Naive thymus-derived CD4-positive, alpha-beta T cell (primary cell): ENCODE measurements at places on chromosomes 5 and 9. TPM values are rescaled to one million over a fixed set of nuclear protein-coding genes. Genes with fewer than 3 reads are reported as not detected.

DNA sequence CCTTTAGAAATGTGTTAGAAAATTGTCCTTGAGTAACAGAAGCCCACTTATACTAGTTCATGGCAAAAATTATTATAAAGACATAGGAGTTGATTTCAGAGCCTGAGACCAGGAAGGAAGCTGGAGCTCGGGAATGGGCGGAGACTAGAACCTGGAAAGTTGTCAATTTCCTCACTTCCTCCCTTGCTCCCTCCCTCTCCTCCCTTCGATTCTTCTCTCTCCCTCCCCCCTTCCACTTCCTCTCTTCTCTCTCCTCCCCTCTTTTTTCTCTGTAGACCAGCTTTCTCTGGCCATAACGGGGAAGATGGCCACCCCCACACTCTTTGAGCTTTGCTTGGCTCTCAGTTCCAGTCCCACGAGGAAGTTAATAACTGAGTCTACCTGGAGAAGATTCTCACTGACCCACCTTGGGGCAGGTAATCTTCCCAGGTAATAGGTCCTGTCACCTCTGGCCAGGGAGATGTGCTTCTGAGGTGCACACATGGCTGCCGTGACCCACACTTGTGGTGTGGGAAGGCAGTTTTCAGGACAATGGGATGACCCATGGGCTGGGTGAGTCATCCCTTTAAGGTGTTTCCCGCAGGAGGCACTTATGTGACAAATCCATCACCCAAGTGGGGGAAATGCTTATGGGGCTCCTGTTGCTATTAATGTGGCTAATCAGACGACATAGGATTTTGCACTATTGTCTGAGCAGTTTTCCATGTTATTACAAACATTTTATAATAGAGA, 78.7 kb downstream of the HSPA4 start:
- no peak overlapping the region for H3K4me3 ChIP-seq
- no peaks in the 10 kb centered on the region for H3K36me3 ChIP-seq
- H3K27me3 ChIP-seq, result no peaks in the 10 kb centered on the region

GRCh38 chr5:91101600-91102379, 281.3 kb downstream of the ARRDC3 start:
- no peaks in the 10 kb centered on the region for H3K4me1 ChIP-seq
- DNase-seq, result peak; percentile 39
- no peaks in the 10 kb centered on the region for H3K27me3 ChIP-seq
- H3K36me3 ChIP-seq, result no peaks in the 10 kb centered on the region
- no peak overlapping the region for H3K4me3 ChIP-seq

DNA sequence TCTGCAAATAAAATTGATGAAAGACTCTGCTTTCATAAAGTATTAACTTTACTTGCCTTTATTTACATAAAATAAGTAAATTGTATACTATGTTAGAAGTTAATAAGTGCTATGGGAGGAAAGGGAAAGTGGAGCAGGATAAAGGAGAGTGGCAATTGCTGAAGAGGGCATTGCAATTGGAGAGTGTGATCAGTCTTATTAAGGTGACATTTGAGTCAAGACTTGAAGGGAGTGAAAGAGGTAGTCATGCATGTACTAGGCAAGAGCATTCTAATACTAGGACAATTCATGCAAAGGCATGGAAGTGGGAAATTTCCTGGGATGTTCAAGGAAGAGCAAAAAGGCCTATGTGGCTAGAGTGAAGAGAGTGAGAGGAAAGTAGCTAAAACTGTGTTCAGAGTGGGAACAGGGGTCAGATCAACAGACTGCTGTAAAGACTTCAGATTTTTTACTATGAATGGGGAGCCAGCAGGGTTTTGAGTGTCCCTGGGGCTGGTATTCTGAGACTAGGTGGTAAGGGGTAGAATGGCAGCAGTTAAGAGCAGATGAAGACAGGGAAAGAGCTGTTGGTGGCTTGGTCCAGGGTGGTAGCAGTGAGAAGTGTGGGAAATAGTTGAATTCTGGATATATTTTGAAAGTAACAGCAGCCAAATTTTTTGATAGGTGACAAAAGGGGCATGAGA, 182.3 kb upstream of the RIOK2 start:
- no peaks in the 10 kb centered on the region for H3K27me3 ChIP-seq
- no peak overlapping the region for H3K4me3 ChIP-seq
- no peak for DNase-seq

DNA sequence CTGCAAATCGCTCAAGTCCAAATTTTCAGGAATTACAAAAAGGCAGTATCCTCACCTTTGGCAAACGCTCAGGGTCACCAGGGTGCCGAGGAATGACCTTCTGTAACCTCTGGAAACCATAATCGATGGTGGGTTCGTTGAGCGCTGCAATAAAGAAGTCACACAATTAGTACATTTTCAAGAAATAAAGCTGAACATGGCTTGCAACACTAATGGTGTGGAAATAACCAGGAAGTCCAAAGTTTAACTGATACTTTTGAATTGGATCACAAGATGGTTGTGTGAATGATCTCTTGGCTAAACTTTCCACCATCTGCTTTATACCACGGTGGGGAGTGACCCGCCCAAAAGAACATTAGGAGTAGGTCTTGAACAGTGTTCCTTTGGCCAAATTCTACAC, 368.7 kb downstream of the EBF1 start:
- no peak overlapping the region for H3K4me3 ChIP-seq
- H3K27ac ChIP-seq, result no peak overlapping the region
- DNase-seq, result no peak
- H3K36me3 ChIP-seq, result no peaks in the 10 kb centered on the region

DNA sequence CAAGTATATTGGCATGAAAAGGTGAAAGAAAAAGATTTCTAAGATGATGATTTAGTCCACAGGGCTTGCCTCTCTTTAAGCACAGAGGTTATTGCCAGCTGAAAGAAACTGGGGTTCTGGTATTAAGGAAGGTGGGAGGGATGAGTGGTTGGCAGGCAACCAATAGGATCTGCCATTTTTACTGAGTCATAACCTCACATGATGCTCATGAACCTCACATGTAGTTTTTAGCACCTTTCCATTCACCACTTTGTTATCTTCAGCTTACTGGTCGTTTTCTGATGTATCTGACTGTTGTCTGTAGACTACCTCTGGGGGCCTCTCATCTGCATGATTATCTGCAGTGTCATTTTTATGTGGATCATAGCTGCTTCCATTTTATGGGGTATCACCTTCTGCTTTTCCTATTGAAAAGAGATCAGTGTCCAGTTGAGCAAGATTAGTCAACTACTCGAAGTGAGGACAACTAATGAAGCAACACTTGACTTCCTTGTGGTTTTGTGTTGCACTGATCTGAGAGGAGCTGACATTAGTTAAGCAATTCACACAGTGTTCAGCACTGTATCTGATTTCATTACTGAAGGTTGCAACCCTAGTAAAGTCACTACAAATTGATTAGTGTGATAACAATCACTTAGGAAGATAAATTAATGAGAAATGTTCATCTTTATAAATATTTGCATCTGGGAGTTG, 186.3 kb downstream of the SGCD start:
- H3K36me3 ChIP-seq, result no peaks in the 10 kb centered on the region
- H3K27me3 ChIP-seq, result no peaks in the 10 kb centered on the region
- no peak overlapping the region for H3K4me3 ChIP-seq
- no peak for DNase-seq

GRCh38 chr5:41983284-41983683, 58.2 kb downstream of the FBXO4 start:
- no peaks in the 10 kb centered on the region for H3K36me3 ChIP-seq
- H3K27me3 ChIP-seq, result no peaks in the 10 kb centered on the region
- H3K27ac ChIP-seq, result no peak overlapping the region

DNA sequence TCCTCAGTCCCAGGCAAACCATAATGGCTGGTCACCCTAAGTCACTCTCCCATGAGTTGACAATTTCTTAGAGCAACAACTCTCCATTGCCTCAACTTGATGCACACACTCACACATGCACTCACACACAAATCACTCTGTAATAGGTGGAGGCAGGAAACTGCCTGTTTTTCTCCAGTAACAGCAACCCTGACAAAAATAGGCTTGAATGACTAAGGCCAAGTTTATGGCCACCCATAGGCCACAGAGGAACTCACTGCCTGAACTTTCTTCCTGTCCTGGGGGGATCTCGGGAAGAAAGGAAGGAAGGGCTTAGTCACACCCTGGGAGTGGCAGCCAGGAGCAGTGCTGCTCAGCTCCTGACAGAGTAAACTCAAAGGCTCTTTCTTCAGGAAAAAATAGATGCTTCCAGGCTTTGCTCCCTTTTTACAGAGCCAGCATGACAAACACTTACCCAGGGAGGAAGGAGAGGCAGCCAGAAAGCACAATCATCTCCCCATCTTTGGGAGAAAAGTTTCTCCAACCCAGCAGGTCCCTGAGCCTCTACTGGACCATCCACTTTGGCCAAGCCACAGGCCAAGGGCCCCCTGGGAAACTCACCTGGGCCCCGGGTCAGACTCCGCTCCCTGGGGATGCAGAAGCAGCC, 368 bp downstream of the SH3TC2 start:
- no peak overlapping the region for H3K4me3 ChIP-seq
- no peak overlapping the region for H3K27ac ChIP-seq
- H3K27me3 ChIP-seq, result no peaks in the 10 kb centered on the region
- H3K4me1 ChIP-seq, result no peaks in the 10 kb centered on the region

DNA sequence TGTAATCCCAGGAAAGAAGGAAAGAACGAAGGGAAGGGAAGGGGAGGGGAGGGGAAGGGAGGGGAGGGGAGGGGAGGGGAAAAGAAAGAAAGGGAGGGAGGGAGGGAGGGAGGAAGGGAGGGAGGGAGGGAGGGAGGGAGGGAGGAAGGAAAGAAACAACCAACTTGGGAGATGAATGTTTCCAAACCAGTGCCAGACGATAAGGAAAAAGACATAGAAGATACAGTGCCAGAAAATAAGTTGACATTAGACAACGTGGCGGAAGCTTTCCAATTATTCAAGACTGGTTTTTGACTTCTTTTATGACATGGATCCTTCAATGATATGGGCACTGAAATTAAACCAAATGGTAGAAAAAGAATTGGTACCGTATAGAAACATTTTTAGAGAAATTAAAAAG, 181.2 kb upstream of the POU5F2 start:
- no peak for DNase-seq
- no peaks in the 10 kb centered on the region for H3K4me1 ChIP-seq
- H3K27me3 ChIP-seq, result no peaks in the 10 kb centered on the region
- no peak overlapping the region for H3K4me3 ChIP-seq

DNA sequence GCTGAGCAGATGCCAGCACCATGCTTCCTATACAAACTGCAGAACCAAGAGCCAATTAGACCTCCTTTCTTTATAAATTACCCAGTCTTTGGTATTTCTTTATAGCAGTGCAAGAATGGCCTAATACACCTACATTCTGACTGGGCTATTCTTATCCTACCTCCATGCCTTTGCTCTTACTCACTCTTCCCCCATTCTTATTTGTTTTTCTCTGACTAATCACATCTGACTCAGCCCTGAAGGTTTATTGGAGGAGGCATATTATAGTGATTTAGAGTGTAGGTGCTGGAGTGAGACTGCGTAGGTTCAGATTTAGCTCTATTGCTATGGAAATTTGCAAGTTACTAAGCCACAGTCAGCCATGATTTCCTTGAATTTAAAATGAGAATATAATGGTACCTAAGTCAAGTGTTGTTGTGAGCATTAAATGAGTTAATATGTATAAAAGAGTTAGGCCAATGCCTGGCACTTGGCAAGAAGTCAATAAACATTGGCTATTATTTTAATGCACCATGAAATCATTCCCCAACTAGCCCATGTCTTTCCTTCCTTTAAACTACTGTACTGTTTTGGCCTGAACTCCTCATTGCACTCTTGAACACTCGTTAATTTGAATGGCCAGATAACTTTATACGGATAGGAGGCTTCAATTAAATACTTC, 531.2 kb upstream of the ZNF608 start:
- no peaks in the 10 kb centered on the region for H3K4me1 ChIP-seq
- no peak overlapping the region for H3K4me3 ChIP-seq
- no peak for DNase-seq
- no peaks in the 10 kb centered on the region for H3K27me3 ChIP-seq
- H3K27ac ChIP-seq, result no peak overlapping the region

- H3K4me1 ChIP-seq, result no peaks in the 10 kb centered on the region
- no peaks in the 10 kb centered on the region for H3K27me3 ChIP-seq
- no peaks in the 10 kb centered on the region for H3K36me3 ChIP-seq
- DNase-seq, result no peak
These were observed 161.6 kb downstream of the KCTD16 start for GRCh38 chr5:144332265-144332664.

GRCh38 chr9:33229359-33230114, 10.4 kb upstream of the SPINK4 start:
- no peak overlapping the region for H3K4me3 ChIP-seq
- no peaks in the 10 kb centered on the region for H3K27me3 ChIP-seq
- H3K4me1 ChIP-seq, result peaks cover 3% of the 10 kb centered on the region
- DNase-seq, result no peak

- H3K36me3 ChIP-seq, result no peaks in the 10 kb centered on the region
- H3K4me1 ChIP-seq, result no peaks in the 10 kb centered on the region
- H3K27ac ChIP-seq, result no peak overlapping the region
These were observed 65.3 kb downstream of the SNX30 start for GRCh38 chr9:112815868-112816267.

GRCh38 chr5:99706160-99706559, 777.4 kb upstream of the CHD1 start:
- H3K36me3 ChIP-seq, result no peaks in the 10 kb centered on the region
- H3K27me3 ChIP-seq, result no peaks in the 10 kb centered on the region
- no peak for DNase-seq

GRCh38 chr9:93296889-93297480, 113.0 kb downstream of the WNK2 start:
- DNase-seq, result no peak
- no peaks in the 10 kb centered on the region for H3K4me1 ChIP-seq
- no peak overlapping the region for H3K4me3 ChIP-seq
- no peaks in the 10 kb centered on the region for H3K36me3 ChIP-seq
- no peak overlapping the region for H3K27ac ChIP-seq

DNA sequence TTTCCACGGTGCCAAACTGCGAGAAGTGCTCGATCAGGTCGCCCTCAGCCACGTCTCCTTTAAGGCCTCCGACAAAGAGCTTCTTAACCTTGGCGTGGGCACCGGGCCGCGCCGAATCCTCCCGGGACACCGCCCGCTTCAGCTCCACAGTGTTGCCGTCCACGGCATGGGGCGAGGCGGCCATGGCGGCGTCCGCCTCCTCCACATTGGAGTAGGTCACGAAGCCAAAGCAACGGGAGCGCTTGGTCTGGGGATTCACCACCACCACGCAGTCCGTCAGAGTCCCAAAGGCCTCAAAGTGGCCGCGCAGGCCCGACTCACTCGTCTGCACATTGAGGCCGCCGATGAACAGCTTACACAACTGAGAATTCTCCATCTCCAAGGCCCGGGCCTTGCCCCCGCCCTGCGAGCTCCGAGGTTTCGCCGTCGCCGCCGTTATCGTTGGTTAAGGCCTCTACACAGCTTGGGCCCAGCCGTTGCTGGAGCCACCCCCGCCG, 424 bp downstream of the HNRNPA0 start:
- no peak for DNase-seq
- H3K4me3 ChIP-seq, result peak overlapping the region; percentile 98
- H3K27me3 ChIP-seq, result no peaks in the 10 kb centered on the region
- H3K27ac ChIP-seq, result peak overlapping the region; percentile 98
- H3K4me1 ChIP-seq, result peaks cover 20% of the 10 kb centered on the region

- no peak for DNase-seq
- peaks cover 23% of the 10 kb centered on the region for H3K36me3 ChIP-seq
- no peak overlapping the region for H3K27ac ChIP-seq
- peaks cover 33% of the 10 kb centered on the region for H3K4me1 ChIP-seq
These were observed 21.6 kb downstream of the MATR3 start for GRCh38 chr5:139315056-139315615.

- H3K27me3 ChIP-seq, result no peaks in the 10 kb centered on the region
- H3K27ac ChIP-seq, result no peak overlapping the region
- H3K4me1 ChIP-seq, result no peaks in the 10 kb centered on the region
- no peak for DNase-seq
- no peak overlapping the region for H3K4me3 ChIP-seq
- H3K36me3 ChIP-seq, result no peaks in the 10 kb centered on the region
These were observed 28.4 kb upstream of the DUSP1 start for GRCh38 chr5:172799416-172799815.

Gene ARL10
- total RNA-seq, result 9.2 TPM

Gene PCDHGA11
- total RNA-seq, result 0.22 TPM

Gene FBXL7
- total RNA-seq, result not detected

Gene GABRP
- total RNA-seq, result not detected

Gene MLANA
- total RNA-seq, result not detected

Gene GABRB2
- total RNA-seq, result not detected

Gene PCDH12
- total RNA-seq, result not detected
